Eye (tissue), 1 donor: ENCODE measurements at places on chromosomes 2 and 18.

GRCh38 chr2:98474979-98475632, 30.4 kb downstream of the INPP4A start:
- no peak for DNase-seq

- no peak for DNase-seq
Observed at GRCh38 chr2:149005471-149006077, 32.9 kb upstream of the LYPD6B start.

DNA sequence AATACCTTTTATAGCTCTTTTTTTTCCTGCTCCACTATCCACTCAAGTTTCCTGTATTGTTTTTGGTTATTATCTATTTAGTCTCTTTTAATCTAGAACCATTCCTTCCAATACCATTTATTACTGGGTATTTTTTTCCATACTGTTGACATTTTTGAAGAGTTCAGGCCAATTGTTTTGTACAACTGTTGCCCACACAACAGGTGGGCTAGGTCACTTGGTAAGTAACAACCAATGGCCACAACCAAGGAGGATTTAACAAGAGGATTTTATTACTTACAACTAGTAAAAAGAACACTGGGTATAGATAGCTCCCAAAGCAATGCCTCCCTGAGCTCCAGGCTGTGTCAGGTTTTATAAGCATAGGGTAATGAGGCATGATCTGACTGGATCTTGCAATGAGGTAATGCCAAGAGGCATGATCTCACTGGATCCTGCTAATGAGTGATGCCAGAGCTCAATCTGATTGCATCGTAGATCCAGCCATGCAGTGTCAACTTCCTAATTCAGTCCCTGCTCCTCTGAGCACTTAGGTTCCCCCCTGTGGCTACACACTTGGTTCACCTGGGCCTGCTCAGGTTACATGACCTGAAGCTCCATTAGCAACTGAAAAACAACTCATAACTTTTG, 7.1 kb upstream of the CEP68 start:
- DNase-seq = no peak

- DNase-seq = no peak
Observed at GRCh38 chr2:196515608-196516007, 123.9 kb upstream of the CCDC150 start.

GRCh38 chr2:1910021-1910420, 165.7 kb upstream of the PXDN start:
- DNase-seq = no peak

- DNase-seq = no peak
Observed at GRCh38 chr2:31886700-31887099, 124.1 kb downstream of the MEMO1 start.

- DNase-seq = no peak
Observed at GRCh38 chr2:54073796-54074195, 41.6 kb upstream of the ACYP2 start.

- DNase-seq = no peak
Observed at GRCh38 chr2:176584333-176584732, 315.1 kb downstream of the MTX2 start.
